ENCODE measurements at places on chromosomes 7 and 10.

DNA sequence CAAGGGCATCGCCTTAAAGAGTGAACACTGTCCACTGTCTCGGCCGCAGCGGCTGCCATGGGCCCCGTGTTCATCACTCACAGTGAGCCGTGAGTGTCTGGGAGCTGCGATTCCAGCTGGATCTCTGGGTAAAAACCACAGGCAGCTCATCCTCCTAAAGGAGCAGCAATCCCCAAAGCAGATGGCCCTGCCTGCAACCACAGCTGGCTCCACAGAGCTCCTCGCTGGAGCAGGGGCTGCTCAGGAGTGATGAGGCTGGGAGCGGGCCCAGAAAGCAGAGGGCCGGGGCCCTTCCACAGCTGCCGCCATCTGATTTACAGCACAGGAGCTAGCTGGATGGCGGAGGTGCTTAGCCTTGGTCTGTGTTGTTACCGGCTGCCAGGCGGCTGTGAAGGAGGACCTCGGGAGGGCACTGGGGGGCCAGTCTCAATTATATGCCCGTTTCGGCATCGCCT, 6.6 kb upstream of the TMEM184A start:
- no peak for DNase-seq

DNA sequence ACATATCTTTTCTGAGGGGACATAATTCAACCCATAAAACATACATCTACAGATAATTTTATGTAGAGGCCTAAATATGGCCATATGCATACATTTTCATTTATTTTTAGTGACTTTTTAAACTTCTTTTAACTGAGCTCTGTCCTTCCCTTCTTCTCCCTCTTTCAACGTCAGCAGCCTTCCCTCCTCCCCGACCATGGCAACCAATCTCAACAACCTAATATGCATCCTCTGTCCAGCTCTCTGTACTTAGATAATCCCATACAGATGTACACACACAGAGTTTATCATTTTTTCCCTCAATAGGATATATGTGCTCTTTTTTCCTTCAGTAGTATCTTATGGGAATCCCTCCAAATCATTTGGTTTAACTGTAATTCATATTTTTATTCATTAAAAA, 94.3 kb downstream of the CCDC71L start:
- DNase-seq = no peak

DNA sequence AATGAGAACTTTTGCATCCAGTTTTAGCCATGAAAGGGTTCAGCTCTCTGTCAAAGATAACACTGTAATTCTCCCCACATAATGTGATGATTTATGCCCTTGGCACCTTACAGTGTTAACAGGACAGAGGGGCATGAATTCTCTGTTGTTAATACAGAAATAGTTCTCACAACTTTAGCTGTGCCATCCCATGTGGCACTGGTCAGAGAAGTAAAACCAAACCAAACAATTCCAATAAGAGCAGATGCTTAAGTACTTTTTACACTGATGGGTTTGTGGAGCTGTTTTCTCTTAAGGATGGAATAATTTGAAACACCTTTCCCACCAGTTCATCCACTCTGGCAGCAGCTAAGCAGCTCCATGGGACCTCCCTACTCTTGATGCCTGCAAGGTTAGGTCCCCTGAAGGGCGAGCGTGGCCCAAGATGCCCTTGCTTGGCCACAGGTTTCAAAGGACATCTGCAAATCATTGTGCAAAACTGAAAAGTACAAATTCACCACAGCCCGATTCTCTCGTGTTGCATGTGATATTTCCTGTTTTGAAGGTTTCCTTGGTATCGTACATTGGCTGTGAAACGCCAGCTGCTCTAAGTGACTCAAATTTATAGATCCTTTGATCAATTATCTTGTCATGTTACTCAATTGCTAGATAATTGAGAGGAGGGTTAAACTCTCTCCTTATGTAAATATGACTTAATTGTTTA, 82.5 kb upstream of the CREB5 start:
- DNase-seq = no peak

DNA sequence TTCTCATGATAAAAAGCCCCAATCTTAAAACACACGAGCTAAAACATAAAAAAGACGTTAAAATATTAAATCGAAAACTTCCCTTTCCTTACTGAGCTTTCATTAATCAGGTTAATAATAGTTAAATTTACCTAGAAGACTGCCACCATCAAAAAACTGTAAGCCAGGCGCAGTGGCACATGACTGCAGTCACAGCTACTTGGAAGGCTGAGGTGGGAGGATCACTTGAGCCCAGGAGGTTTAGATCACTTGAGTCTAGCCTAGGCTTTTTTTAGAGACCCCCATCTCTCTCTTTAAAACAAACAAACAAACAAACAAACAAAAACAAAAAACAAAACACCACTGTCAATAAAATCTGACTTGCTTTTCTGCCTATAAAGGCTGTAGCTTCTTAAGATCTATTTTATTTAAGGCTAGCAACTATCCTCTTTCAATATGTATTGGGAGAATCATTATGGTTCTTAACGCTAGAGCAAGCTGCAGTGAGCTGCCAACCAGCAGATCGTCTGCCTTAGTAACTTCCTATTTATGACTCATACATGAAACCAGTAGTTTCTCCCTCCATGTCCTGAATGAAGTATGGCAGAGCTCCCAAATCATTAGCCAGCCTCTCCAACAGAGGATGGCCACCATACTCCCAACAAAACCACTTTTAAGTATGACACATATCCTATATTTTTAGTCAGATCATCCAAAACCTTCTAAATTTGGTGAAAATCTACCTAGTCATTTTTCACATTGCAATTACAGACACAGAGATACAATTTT, 163.7 kb downstream of the SRPK2 start:
- no peak for DNase-seq

- DNase-seq = no peak
Measured at GRCh38 chr7:6182993-6183392, 89.4 kb downstream of the CYTH3 start.

- DNase-seq = no peak
Measured at GRCh38 chr7:46174196-46174580, 253.1 kb upstream of the IGFBP3 start.

- no peak for DNase-seq
Measured at GRCh38 chr7:92357260-92357659, 90.0 kb upstream of the GATAD1 start.

GRCh38 chr10:18436902-18437301, 214.5 kb downstream of the NSUN6 start:
- no peak for DNase-seq

DNA sequence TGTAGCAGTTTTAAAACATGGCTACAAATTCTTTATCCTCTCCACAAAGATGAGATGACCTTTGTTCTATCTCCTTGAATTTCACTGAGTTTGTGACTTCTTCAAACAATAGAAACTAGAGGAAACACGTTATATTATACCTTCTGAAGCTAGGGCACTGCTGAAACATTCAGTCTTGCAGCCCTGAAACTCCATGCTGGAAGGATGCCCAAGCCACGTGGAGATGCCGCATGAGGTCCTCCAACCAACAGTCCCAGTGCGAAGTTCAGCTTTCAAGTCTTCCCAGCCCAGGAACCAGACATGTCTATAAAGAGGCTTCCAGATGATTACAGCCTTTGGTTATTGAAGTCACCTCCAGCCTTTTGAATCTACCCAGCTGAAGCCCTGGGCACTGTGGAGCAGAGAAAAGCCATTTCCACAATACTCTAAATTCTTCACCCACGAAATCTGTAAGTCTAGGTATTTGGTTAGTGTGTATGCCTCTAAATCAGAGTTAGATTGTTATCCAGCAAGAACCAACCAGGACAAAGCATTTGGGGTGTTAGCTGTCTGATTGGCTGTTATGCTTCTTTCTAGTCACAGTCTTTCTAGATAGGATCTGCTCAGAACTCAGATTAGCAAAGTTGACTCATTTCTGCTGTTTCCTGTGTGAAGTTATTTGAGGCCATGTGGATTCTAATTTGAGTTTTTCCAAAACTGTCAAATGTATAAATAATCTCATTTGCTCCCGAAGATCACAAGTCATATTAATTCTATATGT, 186.5 kb upstream of the TMEM72 start:
- no peak for DNase-seq

DNA sequence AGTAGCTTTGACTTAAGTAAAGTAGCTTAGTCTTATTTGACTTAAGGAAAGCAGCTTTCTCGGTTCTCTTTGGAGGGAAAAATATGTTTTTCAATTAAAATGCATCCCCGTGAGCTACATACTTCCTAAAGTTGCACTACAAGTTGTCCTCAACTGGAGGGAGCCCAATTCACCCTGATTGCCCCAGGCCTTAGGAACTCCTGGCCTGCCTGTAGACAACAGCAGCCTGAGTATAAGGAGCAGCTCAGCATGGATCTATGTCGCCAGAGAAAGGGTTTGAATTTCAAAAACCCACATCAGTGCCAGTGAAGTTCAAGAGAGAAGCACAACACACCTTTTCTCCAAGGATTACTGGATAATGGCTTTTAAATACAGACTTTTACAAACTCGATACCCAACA, 772.0 kb downstream of the TNS3 start:
- no peak for DNase-seq

DNA sequence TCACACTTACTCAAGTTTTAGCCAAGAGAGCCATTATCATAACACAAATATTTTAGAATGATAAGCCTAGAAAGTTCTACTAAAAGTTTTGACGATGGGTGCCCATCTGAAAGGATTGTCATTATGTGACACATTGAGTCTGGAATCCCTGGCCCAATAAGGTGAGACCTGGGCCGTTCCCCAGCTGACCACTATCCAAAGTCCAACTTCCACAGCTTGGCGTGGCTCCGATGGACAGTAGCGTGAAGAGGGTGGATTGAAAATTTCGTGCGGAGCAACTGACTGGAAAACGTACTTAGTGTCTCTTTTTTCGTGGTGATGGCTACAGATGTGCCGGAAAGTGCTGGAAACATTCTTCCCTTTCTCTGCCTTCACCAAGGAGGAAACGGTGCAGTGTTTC, 439.0 kb upstream of the ZMIZ1 start:
- no peak for DNase-seq

- DNase-seq = no peak
Measured at GRCh38 chr7:110600956-110601355, 490.0 kb upstream of the LRRN3 start.

DNA sequence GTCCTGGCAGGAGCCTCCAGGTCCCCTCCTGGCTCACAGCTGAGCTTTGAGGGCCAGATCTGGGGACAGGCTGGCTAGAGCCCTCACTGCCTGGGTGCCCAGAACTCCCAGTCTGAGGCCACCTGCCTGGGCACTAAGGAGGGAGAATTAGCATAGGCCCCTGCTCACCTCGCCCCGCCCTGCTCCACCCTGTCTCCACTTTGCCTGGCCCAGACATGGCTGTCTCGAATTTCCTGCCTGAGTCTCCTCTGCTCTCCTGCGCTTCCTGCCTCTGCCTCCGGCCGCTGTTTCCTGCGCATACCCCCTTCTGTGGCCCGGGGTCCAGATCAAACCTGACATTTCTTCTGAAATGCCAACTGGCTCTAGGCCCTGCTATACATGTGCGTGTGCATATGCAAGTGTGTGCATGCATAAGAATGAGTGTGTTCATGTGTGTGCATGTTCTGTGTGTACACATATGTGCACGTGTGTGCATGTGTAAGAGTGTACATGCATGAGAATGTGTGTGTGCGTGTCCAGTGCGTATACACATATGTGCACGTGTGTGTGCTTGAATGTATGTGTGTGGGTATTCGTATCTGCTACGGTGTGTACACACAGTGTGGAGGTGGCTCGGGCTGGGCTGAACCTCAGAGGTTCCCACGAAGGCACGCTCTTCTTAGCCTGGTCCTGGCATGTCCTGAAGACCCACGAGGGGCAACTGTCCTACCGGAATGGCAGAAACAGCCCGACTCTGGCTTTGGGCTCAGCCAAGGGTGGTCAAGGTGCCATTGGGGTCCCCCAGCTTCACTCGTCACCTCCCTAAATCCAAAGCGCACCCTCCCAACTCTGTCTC, 64.9 kb downstream of the MYL10 start:
- DNase-seq = no peak

DNA sequence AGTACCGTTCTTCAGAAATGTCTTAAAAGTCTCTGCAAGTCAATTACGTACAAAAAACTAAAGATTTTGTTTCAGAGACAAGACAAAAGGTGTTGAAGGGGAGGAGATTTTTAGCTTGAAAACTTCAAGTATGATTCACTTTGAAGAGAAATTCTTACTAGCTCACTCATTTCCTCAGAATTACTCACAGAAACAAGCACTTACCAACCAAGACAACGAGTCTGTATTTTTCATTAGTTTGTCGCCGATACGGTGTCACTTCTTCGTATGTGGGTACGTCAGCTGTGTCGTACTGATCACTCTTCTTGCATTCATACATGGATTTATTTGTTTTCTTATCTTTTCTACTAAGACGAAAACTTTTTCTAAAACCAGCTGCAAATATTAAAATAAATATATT, 90.6 kb upstream of the ODAD2 start:
- no peak for DNase-seq
